Mesenteric fat pad (tissue), 1 donor: ENCODE measurements at places on chromosomes 3 and 15. TPM values are rescaled to one million over a fixed set of nuclear protein-coding genes. Genes with fewer than 3 reads are reported as not detected.

Gene CLRN1
- not detected for total RNA-seq

Gene CCNB2
- total RNA-seq: 0.67 TPM

Gene C3orf70
- 2.9 TPM for total RNA-seq

Gene SYNPR
- not detected for total RNA-seq

Gene ST8SIA2
- total RNA-seq: not detected

Gene DCP1A
- 28.6 TPM for total RNA-seq

Gene DNASE1L3
- 5.1 TPM for total RNA-seq

Gene VEPH1
- 2.8 TPM for total RNA-seq

Gene CFAP92
- 0.64 TPM for total RNA-seq

Gene EFCC1
- total RNA-seq: 1.8 TPM

Gene ISL2
- total RNA-seq: 0.67 TPM

Gene PARP16
- total RNA-seq: 6.0 TPM

Gene MST1R
- total RNA-seq: 1.8 TPM

Gene SCG5
- 5.3 TPM for total RNA-seq

Gene OR5H1
- total RNA-seq: not detected
